H9 (cell line): ENCODE measurements at places on chromosomes 16 and 17. TPM values are rescaled to one million over a fixed set of nuclear protein-coding genes. Genes with fewer than 3 reads are reported as not detected.

GRCh38 chr16:70706948-70707465, 21.2 kb upstream of the MTSS2 start:
- H3K4me1 ChIP-seq: peaks cover 2% of the 10 kb centered on the region; the same call in 1 of the 2 replicates
- peaks cover 8% of the 10 kb centered on the region; the same call in 2 of the 3 replicates for H3K36me3 ChIP-seq
- no peaks in the 10 kb centered on the region for H3K27me3 ChIP-seq
- H3K4me3 ChIP-seq: no peak overlapping the region
- H3K27ac ChIP-seq: no peak overlapping the region

- no peaks in the 10 kb centered on the region for H3K36me3 ChIP-seq
- no peaks in the 10 kb centered on the region for H3K4me1 ChIP-seq
- H3K27ac ChIP-seq: no peak overlapping the region
- no peak for DNase-seq
- no peaks in the 10 kb centered on the region for H3K27me3 ChIP-seq
- no peak overlapping the region for H3K4me3 ChIP-seq
Observed at GRCh38 chr17:43641416-43641815, 20.3 kb downstream of the MEOX1 start.

GRCh38 chr16:10543231-10543977, 37.0 kb downstream of the EMP2 start:
- H3K36me3 ChIP-seq: peaks cover 11% of the 10 kb centered on the region; the same call in 2 of the 3 replicates
- H3K4me1 ChIP-seq: no peaks in the 10 kb centered on the region
- no peak overlapping the region for H3K4me3 ChIP-seq

Gene RNFT1
- 6.8 and 8.8 TPM in 2 replicates for total RNA-seq

Gene NOG
- total RNA-seq: not detected in 2 replicates

Gene PIK3R5
- total RNA-seq: 1.4 and 1.7 TPM in 2 replicates

Gene CXCL16
- 4.2 and 4.5 TPM in 2 replicates for total RNA-seq
